Stimulated activated CD8-positive, alpha-beta memory T cell treated with anti-CD3 and anti-CD28 coated beads, Interleukin-15, amount 100 ng/mL, for 24 hours (primary cell): ENCODE measurements at places on chromosomes 5 and 9.

DNA sequence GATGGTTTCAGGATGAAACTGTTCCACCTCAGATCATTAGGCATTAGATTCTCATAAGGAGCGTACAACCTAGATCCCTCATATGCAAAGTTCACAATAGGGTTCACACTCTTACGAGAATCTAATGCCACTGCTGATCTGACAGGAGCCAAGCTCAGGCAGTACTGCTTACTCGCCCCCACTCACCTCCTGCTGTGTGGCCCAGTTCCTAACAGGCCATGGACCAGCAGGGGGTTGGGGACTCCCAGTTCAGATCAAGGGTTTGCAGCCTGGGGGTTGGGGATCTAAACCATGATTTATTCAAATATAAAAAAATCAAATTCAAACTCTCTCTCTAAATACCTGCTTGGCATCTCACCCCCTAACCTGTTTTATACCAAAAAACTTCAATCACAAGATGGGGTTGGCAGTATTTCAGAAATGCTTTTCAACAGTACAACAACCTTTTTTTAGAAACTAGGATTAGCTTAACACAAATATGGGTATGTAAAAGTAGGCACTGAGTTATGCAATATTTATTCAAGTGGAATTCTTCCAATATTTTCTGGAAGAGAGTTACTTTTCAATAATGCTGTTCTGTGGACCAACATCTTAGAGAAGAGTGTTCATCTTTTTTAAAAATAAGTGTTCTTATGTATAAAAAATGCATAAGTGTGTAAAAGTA lies 30.1 kb upstream of the SLC12A2 start:
- DNase-seq, result no peak

- DNase-seq, result no peak
Observed at GRCh38 chr9:115999498-115999897, 154.1 kb upstream of the PAPPA start.

- DNase-seq, result no peak
Observed at GRCh38 chr9:136668983-136669790, 6.5 kb downstream of the EGFL7 start.

- no peak for DNase-seq
Observed at GRCh38 chr5:135007749-135008363, 26.2 kb downstream of the PITX1 start.

DNA sequence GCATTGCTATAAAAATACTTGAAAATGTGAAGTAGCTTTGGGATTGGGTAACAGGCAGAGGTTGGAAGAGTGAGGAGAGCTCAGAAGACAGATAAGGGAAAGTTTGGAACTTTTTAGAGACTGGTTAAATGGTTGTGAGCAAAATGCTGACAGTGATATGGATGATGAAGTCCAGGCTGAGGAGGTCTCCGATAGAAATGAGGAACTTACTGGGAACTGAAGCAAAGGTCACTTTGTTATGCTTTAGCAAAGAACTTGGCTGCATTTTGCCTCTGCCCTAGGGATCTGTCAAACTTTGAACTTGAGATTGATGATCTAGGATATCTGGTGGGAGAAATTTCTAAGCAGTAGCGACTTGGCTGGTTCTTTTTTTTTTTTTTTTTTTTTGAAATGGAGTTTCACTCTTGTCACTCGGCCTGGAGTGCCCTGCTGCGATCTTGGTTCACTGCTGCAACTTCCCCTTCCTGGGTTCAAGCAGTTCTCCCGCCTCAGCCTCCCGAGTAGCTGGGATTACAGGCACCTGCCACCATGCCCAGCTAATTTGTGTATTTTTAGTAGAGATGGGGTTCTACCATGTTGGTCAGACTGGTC lies 998.9 kb downstream of the TLE1 start:
- DNase-seq, result no peak

- no peak for DNase-seq
Observed at GRCh38 chr5:106171708-106172107, 1499.0 kb downstream of the EFNA5 start.

DNA sequence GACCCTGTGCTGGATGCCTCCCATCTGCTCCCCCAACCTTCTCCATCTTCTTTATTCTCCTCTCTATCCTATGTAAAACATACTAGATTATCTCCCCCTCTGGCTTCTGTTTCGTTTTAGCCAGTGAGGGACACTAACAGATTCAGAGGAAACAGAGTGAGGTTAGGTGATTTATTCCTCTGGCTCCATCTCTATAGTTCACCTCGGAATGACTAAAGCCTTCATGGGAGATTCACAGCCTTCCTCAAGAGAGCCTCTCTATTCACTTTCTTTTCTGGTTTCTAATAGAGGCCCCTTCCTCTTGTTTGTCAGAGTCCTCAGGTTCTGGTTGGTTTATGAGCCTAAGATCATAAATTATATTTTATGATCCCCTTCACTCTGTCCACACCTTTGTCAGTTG lies 633.1 kb upstream of the TYRP1 start:
- DNase-seq, result no peak

GRCh38 chr9:114592356-114592755 lies 4.8 kb downstream of the ATP6V1G1 start:
- no peak for DNase-seq

DNA sequence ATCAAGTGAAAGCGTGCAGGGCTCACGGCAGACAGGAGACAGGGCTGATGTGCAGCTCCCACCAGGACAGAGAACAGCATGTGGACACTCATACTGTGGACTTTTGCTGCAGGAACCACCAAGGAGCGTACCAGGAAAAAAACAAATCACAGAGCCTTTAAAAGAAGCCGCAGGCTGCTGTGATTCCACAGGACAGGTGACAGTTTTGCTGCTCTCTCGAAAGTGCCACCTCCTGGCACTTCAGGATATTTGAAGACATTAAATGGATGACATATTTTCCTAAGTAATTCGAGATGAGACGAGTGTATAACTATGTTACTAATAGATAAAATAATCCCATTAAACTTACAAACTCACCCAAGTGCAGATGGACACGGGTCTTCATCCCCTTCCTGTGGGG lies 29.3 kb downstream of the ZDHHC11 start:
- no peak for DNase-seq

- no peak for DNase-seq
Observed at GRCh38 chr5:106894964-106895363, 775.8 kb downstream of the EFNA5 start.

GRCh38 chr5:55724281-55724680 lies 12.2 kb upstream of the SLC38A9 start:
- no peak for DNase-seq

DNA sequence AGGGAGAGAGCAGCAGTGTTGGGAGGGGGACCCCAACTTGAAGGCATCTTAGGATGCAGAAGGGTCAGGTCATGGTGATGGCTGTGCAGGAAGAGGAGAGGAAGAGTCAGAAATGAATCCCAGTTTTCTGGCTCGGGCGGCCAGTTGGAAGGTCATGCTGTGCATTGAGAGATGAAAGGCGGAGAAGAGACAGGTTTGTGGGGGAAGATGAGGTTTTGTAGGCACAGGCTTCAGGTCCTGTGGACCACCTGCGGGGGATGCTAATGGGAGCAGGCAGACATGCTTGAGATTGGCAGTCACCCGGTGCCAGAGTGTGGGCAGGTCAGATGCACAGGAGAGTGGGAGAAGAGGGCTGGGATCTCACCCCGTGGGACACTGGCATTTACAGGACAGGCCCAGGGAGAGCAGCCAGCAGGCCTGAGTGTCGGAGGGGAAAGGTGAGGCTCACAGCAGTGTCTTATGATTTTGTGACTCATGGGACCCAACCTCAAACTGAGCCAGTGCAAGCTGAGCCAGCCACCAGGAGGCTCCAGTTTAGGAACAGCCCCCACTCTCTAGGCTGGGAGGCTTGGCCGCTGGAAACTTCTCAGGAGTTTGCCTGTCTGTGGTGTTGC lies 17.5 kb downstream of the STXBP1 start:
- no peak for DNase-seq

DNA sequence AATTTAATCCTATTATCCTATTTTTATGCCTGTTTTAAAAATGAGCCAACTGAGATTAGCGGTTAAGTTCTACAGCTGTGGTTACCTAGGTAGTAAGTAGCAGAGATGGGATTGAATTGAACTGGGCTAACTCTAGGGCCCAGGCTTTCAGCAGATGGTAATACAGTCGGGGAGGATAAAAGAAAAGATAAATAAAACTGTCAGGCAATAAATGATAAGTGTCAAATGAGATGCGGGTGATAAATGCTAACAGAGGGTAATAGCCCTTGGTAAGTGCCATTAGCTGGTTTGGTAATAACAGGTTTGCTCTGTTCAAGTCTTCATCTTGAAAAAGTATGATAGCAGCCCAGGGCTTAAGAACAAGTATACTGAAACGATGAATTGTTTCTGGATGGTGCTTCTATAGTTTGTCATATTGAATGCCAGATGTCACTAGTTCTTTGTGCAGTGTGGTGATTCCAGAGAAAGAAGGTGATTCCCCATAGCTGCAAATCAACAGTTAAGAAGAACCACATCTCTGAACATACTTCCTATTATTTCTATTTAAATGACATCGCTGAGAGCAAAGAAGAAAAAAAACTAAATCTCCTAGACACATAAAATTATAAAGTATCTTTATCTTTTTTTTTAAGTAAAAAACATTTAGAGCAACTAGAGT lies 360.8 kb upstream of the PANK3 start:
- DNase-seq, result no peak

DNA sequence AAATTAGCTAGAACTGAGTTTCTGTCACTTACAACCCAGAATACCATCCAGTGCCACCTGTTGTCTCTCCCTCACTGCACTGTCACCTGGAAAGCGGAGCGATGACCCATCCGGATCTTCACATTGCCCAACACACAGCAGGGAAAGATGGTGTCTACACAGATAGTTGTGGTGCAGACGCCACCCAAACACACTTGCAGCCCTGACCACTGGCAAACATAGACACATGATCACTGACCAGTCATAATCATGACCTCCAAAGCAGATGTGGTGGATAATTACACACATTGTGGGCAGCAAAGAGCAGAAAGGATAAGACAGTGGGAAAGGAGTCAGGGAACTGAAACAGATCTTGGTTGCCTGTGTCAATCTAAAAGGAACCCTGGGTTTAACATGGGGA lies 64.7 kb downstream of the GABBR2 start:
- no peak for DNase-seq

GRCh38 chr9:115114546-115114945 lies 3.4 kb downstream of the TNC start:
- DNase-seq, result no peak

- DNase-seq, result no peak
Observed at GRCh38 chr9:19281801-19282200, 51.3 kb downstream of the DENND4C start.

DNA sequence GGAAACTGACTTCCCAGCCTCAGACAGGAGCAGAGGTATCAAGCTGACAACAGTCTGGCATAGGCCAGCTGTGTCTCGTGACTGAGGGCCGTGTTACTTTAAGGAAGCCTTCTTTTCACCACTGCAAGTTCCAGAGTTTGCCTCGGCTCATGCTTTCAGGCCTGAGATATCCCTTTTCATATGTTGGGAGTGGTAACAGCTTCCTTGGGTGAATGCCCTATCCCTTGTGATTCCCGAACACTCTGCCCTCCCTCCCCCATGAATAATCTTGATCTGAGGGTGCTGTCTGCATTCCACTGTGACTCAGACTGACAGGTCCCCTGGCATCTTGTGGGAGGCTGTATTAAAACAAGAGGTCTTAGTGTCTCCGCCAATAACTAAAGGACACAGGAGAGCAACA lies 49.7 kb upstream of the ARL15 start:
- no peak for DNase-seq

DNA sequence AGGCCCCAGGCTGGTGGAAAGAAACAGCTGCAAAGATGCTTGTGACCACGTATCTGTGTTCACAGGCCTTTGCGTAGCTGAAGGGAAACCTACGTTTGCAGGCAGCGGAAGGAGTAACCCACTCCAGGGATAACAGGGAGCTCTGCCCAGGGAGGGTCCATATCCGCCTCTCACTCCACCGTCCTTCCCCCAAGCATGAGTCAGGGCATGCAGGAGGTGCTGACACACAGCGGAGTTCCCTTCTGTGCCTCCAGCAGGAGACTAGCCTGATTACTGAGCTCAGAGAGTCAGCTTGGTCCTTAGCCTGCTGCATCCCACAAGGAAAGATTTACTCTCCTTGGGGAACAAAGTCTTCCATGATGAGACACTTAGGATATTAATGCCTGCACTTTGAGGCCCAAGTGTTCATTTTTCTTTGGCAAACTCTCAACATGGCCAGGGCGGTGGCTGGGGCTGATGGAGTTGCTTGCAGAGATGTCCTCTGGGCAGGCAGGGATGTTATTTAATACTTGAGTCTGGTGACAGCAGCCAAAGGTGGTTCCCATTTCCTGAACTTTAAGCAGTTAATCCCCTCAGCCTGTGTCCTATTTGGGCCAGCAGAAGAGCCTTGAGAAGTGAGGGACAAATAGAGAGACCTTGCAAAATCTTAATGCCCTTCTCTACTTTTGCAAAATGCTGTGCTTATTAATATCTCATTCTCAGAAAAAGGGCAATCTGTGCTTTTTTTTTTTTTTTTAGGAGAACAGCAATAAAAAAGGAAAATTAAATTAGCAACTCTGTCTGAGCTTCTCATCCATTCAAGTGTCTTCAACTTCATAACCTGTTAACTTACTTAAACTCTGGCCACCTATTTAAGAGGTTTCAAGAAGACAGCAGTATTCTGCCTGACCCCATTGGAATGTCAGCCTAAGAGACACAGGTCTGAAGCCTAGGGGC lies 222.1 kb downstream of the HSPA4 start:
- DNase-seq, result no peak

GRCh38 chr9:109923806-109924205 lies 143.8 kb downstream of the PALM2AKAP2 start:
- DNase-seq, result no peak

DNA sequence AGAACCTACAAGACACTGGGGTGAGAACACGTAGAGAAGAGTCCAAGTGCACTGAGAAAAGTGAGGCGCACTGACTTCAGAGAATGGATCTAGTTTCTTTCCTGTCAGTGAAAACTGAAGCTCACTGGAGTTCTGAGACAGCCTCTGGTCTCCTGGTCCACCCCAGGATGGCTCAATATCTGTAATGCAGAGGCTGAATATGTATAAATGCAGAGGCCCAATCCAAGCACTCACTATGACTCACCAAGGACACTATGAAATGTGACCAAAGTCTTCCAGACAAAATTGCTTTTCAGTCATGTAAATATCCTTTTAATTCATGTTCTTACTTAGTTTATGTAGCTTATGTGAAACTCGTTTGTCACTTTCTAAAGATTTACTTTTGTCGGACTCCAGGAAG lies 53.8 kb downstream of the NFIB start:
- DNase-seq, result no peak

DNA sequence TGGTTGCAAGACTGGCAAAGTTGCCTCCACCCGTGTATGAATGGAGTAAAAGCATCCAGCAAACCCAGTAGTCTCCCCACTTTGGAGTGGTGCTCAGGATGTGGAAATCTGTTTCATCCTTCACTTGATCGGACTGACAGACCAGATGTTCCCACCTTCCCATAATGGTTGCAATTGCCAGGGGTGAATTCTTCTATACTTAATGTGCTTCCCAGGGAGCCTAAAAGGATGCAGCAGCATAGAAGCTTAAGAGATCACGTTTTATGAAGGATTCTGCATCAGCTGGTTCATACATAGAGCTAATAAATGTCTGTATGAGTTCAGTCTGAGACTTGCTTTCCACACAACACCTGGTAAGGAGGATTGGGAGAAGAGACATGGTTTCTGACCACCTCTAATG lies 198.8 kb upstream of the S1PR3 start:
- DNase-seq, result no peak

GRCh38 chr5:34485768-34486030 lies 170.4 kb upstream of the RAI14 start:
- no peak for DNase-seq

GRCh38 chr9:5593904-5594303 lies 35.0 kb upstream of the RIC1 start:
- no peak for DNase-seq
